Posterior vena cava (tissue), 2 donors: ENCODE measurements at places on chromosomes 5 and 9. TPM values are rescaled to one million over a fixed set of nuclear protein-coding genes. Genes with fewer than 3 reads are reported as not detected.

Gene PCDHA13
- not detected for total RNA-seq

Gene TRIM14
- total RNA-seq = 4.9 TPM

Gene SLC4A9
- not detected for total RNA-seq

Gene NR5A1
- 0.14 TPM for total RNA-seq

Gene SUSD3
- total RNA-seq = 1.4 TPM

Gene LIFR
- total RNA-seq = 80.4 TPM
